ENCODE measurements at places on chromosomes 7 and 10.

DNA sequence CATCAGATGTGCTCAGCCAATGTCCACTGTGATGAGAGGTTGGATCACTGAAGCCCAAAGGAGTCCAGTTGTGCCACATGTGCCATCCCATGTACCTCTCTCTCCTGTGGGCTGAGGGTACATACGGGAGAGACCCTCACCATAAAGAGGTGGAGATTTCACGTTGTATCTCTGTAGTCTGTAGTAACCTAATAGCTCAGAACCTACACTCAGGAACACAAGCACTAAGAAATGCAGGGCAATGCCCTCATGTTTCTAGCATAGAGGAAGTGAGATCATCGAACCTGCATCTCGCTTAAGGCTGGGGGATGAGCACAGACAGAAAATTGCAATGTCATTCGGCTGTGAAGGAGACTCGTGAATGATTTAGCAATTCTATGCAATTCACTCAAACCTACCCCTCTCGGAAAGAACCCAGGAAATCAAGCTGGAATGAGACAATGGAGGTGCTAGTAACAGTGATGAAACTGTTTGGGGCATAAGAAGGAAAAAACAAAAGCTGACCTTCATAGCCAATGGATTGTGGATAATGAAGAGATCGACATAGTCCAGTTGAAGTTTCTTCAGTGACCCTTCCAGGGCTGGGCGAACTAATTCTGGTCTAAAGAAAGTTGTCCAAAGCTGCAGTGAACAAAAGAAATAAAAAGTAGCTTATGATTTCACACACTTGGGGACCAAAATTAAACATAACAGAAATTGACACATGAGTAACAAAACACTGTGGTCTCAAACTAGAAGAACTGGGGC is 80.3 kb upstream of the UCN3 start:
- no peak for DNase-seq

- peak; percentile 96 for DNase-seq
Observed at GRCh38 chr7:106057962-106058927, 53.9 kb downstream of the SYPL1 start.

- no peak for DNase-seq
Observed at GRCh38 chr10:100006243-100006886, 3.4 kb downstream of the DNMBP start.

DNA sequence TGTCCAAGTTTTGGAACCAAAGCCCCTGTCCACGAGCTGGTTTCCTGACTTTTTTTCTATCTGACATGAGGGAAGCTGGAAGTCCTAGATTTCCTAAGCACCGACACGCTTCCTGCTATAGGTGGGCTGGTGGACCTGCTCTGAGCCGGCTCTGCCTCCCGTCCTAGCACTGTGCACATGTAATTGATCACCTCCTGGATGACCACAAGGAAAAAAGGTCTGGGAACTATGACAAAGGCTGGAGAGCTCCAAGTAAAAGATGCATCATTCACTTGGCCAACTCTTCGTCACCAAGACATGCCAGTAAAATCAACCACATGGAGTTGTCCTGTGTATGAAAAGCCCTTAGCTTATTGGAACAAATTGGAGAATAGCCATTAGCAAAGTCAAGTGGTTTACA is 104.8 kb downstream of the ITIH5 start:
- no peak for DNase-seq

GRCh38 chr10:22612318-22612717 is 102.1 kb downstream of the PIP4K2A start:
- no peak for DNase-seq

DNA sequence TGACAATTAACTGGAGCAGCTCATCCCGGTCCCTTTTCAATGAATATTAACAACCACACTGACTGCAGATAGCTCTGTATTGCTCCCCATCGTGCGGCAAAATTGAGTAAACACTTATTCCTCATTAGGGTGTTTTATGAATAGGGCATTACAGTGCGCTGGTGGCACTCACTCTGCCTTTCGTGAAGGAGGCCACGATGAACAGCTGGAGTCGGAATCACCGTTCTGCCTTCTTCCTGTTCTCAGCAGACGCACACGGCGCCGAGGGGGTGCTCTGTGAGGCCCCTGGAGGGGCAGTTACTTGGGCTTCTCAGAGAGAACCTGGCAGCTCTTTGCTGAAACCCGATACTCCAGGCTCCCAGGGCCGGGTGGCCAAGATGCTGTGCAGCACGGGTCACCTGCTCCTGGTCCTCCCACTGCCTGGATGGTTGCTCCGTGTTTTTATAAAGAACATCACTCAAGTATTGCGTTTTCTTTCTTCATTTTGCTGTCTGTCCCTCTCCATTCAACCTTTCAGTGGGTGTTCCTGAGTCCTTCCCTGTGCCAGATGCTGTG is 241.9 kb downstream of the GLRX3 start:
- DNase-seq: no peak

- no peak for DNase-seq
Observed at GRCh38 chr7:120052884-120053382, 220.0 kb upstream of the KCND2 start.

GRCh38 chr7:90655566-90655965 is 59.4 kb downstream of the CDK14 start:
- no peak for DNase-seq

DNA sequence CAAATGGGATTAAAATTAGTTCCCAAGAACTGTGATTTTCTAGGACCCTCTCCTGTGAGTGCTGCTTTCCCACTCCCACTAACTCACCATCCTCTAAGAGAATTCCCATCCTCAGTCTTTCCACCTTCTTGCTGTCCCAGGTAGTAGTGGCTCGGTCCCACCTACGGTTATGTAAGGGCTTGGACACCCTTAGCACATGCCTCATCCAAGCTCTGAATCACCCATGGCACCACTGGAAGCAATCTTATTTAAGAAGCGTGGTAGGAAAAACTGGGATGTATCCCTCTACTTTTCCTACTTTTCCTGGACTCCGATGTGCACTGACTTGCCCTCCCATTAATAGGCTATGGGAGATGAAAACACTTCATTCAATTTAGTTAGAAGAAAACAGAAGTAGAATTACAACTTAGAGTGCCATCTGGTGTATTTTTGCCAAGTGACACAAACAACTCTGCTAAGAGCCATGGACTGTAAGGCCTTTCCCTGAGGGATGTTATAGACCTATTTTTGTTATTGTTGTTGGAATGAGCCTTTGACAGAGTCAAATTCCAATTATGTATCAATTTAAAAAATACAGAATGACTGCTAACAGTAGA is 13.7 kb upstream of the ANKRD22 start:
- DNase-seq: no peak

DNA sequence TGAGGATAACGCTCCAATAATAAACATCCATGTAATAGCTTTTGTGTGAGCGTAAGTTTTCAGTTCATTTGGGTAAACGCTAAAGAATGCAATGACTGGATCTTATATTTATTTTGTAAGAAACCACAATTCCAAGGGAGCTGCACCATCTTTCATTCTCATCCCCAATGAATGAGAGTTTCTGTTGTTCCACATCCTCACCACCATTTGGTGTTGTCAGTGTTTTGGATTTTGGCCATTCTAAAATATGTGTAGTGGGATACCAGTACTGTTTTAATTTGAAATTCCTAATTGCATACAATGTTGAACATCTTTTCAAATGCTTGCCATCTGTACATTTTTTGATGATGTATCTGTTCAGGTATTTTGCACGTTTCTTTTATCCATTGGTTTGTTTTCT is 50.9 kb upstream of the SEMA3D start:
- DNase-seq: no peak

GRCh38 chr10:5023177-5023805 is 19.6 kb upstream of the AKR1C2 start:
- no peak for DNase-seq

GRCh38 chr7:127514499-127514898 is 70.9 kb downstream of the GCC1 start:
- no peak for DNase-seq
